ENCODE measurements at places on chromosomes 2 and 18. TPM values are rescaled to one million over a fixed set of nuclear protein-coding genes. Genes with fewer than 3 reads are reported as not detected.

RAD51AP2 gene
- not detected for total RNA-seq

ATP6V1C2 gene
- total RNA-seq: 0.72 TPM

CRYGD gene
- total RNA-seq: not detected

ERBB4 gene
- 0.32 TPM for total RNA-seq

PHOSPHO2 gene
- 5.5 TPM for total RNA-seq

MAP2 gene
- 22.7 TPM for total RNA-seq

DSEL gene
- total RNA-seq: 5.8 TPM

PRR30 gene
- total RNA-seq: not detected

TUBA4B gene
- not detected for total RNA-seq

CNGA3 gene
- not detected for total RNA-seq

SGPP2 gene
- not detected for total RNA-seq

CRYGC gene
- total RNA-seq: not detected

NPHP1 gene
- 11.9 TPM for total RNA-seq

PLA2R1 gene
- 22.8 TPM for total RNA-seq

KCNS3 gene
- total RNA-seq: 0.23 TPM

IAH1 gene
- total RNA-seq: 109 TPM

SLC9A2 gene
- total RNA-seq: 19.3 TPM

SERPINB4 gene
- total RNA-seq: not detected

ALS2 gene
- total RNA-seq: 28.0 TPM

SPP2 gene
- total RNA-seq: not detected

NAT8 gene
- total RNA-seq: not detected

RGPD4 gene
- total RNA-seq: not detected

ABCG8 gene
- total RNA-seq: not detected

COL4A4 gene
- total RNA-seq: 6.6 TPM

RGPD3 gene
- 0.05 TPM for total RNA-seq

ANKRD36C gene
- total RNA-seq: 19.5 TPM

ASB18 gene
- not detected for total RNA-seq

TRABD2A gene
- 2.6 TPM for total RNA-seq

REG3G gene
- total RNA-seq: not detected

EML6 gene
- total RNA-seq: 0.09 TPM

HRH4 gene
- 0.12 TPM for total RNA-seq

PRKD3 gene
- total RNA-seq: 56.1 TPM

CD226 gene
- 45.5 TPM for total RNA-seq

TRAPPC8 gene
- 33.6 TPM for total RNA-seq

FKBP1B gene
- 0.38 TPM for total RNA-seq

MC2R gene
- not detected for total RNA-seq

UGT1A3 gene
- total RNA-seq: not detected

POLR1A gene
- 20.1 TPM for total RNA-seq

LHCGR gene
- total RNA-seq: 0.40 TPM

DYNAP gene
- not detected for total RNA-seq

TRIB2 gene
- 4.4 TPM for total RNA-seq

TFCP2L1 gene
- 0.09 TPM for total RNA-seq

SYT4 gene
- not detected for total RNA-seq

ENOSF1 gene
- 39.2 TPM for total RNA-seq

ANKRD29 gene
- 7.4 TPM for total RNA-seq

SP110 gene
- total RNA-seq: 11.1 TPM

BOK gene
- 8.9 TPM for total RNA-seq

ITGB6 gene
- not detected for total RNA-seq

CDKL4 gene
- total RNA-seq: not detected

OSR1 gene
- 5.1 TPM for total RNA-seq

PLGLB2 gene
- total RNA-seq: 0.47 TPM

RETREG2 gene
- total RNA-seq: 55.2 TPM

Data from NCI-H460 (cell line).